ENCODE measurements at places on chromosomes 11 and 22.

DNA sequence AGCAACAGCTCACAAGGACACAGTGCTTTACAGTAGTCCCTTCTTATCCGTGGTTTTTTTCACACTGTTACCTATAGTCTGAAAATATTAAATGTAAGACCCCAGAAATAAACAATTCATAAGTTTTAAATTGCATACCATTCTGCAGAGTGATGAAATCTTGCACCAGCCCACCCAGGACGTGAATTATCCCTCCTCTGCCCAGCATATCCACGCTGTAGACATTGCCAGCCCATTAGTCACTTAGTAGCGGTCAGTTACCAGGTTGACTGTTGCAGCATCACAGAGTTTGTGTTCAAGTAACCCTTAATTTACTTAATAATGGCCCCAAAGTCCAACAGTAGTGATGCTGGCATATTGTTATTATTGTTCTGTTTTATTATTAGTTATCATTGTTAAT lies 3.6 kb downstream of the CLTCL1 start:
- no peak for DNase-seq

- no peak for DNase-seq
Observed at GRCh38 chr22:37433786-37434185, 6.5 kb upstream of the ELFN2 start.

- DNase-seq = no peak
Observed at GRCh38 chr11:78791964-78792363, 217.3 kb upstream of the NARS2 start.

DNA sequence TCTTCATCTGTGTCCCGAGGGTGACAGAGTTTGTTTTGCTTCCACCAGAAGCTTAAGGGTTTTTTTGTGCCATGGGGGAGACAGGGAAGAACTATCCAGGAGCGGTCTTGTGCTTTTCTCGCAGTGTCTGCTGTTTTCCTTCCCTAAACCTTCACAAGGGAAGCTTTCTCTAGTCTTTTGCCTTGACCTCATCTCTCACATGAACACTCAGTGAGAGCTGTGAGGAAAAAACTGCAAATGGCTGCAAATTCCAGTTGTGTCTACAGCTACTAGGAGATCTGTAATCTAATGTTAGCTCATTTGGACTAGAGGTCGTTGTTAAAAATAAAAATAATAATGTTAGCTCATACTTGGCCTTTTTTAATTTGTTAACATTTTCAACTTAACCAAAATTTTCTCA lies 264.7 kb upstream of the SESN3 start:
- DNase-seq = no peak

DNA sequence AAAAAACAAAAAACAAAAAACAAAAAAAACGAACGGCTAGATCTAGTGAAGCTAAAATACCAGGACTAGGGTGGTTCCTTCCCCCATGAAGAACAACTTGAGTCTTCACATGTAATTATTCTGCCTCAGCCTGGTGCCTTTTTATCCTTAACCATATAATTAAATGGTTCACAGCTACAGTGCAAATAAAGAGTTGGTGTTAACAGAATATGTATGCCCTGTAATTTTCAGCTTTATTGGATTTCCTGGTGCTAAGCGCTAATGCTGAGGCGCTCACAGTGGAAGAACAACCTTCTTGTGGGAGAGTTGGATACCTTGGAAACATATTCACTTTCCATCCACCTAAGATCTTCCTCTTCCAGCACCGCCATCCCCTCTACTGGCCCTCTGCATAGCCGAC lies 158.5 kb upstream of the SORL1-AS1 start:
- DNase-seq = no peak

GRCh38 chr11:44835296-44835695 lies 108.5 kb downstream of the TSPAN18 start:
- no peak for DNase-seq

DNA sequence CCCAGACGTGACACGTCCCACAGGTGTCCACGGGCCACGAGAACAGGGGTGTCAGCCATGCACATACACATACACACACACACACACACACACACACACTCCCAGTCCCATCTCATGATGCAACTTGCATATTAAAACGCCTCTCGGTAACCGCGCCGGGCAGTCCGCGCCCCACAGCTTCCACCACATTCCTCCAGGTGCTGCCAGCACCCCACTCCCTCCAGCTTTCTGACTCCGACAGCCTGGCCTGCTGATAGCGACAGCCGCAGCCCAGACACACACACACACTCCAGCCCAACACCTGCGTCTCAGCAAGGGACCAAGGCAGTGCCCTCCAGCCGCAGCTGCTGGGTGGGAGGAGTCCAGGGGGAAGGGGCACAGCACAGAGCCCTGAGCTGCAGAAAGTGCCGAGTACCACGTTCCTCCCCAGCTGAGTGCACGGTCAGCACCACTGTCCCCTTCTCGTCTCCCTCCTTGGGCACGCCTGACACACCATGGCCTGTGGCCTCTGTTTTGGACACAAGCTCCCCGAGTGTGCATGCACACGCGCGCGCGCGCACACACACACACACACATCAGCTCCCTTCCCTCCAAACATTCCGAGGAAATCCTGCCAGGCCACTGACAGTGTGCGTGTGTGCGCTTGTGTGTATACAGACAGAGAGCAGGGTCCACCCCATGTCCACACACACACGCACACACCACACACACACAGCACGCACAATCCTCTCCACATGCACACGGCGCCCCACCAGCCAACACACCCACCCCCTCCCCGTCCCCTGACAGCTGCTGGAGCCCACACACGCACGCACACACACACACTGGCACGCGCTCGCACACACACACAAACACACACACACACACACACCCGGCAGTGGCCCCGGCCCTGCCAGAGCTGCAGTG lies 1.2 kb downstream of the ELFN2 start:
- no peak for DNase-seq

DNA sequence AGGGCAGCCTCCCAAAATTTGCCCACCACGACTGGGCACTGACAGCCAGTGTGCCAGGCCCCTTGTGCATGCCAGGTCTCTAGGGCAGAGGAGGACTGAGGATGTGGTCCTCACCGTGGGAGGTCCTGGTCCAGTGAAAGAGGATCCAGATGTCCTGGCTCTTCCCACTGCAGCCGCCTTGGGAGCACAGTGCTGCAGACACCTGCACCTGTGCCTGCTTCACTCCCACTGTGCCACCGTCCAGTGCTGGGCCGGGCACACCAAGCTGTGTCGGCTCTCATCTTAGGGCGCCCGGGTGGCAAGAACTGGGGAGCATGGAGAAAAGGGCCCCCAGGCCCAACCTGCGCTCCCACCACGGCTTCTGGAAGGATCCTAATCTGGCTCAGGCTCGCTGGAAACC lies 1147.1 kb downstream of the BRD1 start:
- no peak for DNase-seq

DNA sequence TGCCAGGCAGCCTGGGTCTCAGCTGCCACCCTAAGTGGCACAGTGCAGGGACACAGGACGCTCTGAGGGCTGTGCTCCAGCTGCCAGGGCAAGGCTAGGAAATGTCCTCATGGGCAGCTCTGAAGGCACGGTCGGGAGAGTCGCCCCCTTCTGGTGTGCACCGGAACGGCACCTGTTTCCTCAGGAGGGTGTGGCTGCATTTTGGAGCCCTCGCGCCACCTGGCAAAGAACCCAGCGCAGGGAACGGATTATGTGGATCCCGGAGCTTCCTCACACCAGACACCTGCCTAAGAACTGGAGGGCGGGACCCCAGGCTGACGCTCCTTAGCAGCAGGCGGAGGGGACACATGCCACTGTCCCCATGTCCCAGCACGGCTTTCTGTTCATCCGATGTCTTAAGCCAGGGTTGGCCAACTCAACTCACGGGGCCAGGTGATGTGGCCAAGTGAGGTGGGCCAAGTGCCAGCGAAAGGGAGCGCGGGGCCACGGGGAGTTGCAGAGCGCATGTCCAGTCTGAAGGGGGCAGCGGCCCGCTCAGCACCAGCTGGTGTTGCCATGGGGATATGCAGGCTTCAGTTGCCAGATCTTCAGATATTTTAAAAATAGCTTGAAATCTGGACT lies 5.1 kb upstream of the SLC22A8 start:
- DNase-seq = no peak

DNA sequence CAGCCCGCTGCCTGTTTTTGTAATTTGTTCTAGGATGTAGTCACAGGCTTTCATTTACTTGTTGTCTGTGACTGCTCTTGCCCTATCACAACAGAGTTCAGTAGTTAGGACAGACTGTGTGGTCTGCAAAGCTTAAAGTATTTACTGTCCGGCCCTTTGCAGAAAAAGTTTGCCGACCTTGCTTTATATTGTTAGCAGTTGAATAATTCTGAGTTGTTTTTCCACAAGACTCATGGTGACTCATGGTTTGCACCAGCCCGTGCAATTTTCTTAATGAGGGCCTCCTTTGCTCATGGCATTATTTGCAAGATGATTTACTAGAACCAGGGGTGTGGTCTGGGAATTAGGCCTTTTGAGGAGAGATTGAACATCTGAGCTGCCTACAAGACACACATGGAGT lies 110.6 kb downstream of the SCN3B start:
- no peak for DNase-seq

DNA sequence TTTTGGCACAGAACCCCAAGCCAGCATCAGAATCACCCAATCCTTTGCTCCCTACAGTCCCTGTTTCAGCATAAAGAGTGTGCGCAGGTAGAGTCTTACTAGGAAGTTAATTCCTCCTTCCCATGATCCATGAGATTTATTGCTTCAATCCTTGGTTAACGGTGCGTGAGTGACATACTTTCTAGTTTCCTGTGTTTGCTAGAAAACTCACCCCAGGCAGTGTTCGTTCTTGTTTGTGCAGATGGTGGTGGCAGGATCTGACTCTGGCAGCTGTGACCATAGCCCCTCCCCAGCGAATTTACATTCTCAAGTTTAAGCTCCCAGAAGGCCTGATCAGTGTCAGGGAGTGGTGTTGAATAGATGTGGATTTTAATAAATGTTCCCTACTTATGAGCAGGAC lies 106.7 kb upstream of the CCT8L2 start:
- no peak for DNase-seq

DNA sequence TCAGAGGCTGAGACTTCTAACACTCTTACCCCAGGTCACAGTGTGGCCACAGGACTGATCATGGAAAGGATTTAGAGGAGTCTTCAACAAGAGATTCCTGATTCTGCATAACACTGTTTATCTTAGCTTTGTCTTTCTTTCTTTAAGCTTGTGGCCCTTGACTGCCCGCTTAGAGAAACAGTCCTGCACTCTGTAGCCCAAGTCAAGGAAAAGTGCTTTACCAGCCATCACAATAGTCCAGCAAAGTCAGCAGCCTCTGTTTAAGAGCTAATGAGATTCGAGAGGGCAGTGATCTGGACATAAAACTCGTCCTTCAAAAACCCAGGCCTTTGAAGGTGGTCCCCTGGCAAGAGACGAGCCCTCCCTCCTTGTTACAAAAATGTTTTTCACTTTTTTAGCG lies 30.0 kb downstream of the PRDM10 start:
- no peak for DNase-seq

DNA sequence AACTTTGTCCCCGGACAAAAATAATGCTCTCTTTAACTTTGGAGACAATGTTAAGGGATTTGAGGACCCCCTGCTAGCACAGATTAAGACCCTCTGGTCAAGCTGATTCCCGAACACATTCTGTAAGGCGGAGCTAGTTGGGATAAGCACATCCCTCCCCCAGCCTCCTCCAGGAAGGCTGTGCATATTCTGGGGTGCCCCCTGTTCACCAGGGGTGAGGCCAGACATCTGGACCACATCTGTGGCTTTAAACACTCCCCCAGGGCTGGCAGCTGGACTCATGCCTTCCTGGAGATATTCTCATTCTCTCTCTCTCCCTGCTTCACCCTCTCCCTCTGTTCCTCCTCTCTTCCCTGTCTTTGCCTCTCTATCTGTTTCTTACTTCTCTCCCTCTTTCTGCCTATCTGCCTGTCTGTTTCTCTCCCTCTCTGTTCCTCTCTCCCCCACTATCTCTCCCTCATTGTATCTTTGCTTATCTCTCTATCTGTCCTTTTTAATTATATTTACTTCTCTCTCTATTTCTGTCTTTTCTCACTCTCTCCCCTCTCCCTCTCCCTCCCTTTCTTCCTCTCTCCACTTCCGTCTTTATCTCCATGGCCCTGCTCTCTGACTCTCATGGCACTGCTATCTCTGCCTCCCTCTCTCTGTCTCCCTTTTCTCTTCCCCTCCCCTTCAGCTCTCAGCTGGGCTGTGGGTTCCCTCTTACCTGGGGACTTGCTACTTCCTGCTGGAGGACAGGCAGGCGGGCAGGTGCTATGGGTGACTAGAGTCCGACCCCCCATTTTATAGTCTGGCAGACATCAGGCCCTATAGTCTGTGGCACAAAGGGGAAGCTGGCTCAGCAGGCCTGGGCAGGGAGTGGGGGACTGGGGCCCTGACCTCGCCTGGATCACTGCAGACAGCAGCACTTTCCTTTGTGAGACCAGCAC lies at the start of gene CRYBB1:
Gene CRYBB1, minus strand, starts transcription at position 757 of the 929 bp plus-strand sequence. CDS start 1,708 bp downstream, outside the sequence.
- DNase-seq = no peak

GRCh38 chr11:130370845-130371590 lies 56.3 kb upstream of the ZBTB44 start:
- DNase-seq = no peak

DNA sequence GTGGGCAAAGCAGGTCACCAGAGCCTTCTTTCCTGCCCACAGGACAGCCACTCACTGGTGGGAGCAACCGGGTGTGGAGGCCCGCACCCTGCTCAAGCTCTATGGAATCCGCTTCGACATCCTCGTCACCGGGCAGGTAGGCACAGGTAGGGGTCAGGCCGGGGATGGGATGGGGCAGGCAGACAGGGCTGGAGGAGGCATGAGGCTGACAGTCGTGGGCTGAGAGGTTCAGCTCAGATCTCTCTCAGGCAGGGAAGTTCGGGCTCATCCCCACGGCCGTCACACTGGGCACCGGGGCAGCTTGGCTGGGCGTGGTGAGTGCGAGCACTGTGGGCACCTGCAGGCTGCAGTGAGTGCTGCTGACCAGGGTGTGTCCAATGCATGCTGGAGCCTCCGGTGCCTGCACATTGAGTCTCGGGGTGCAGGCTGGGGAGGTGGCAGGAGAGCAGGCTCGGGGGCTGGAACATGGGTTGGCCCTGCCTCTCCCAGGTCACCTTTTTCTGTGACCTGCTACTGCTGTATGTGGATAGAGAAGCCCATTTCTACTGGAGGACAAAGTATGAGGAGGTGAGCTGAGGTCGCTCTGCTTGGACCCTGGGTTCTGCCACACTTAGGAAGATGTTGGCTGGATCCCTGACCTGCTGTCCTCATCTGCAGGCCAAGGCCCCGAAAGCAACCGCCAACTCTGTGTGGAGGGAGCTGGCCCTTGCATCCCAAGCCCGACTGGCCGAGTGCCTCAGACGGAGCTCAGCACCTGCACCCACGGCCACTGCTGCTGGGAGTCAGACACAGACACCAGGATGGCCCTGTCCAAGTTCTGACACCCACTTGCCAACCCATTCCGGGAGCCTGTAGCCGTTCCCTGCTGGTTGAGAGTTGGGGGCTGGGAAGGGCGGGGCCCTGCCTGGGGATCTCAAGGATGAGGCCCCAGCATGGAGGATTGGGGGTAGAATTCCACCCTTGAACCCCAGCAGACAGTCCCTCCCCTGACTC lies 6.3 kb downstream of the SLC7A4 start:
- DNase-seq = no peak

DNA sequence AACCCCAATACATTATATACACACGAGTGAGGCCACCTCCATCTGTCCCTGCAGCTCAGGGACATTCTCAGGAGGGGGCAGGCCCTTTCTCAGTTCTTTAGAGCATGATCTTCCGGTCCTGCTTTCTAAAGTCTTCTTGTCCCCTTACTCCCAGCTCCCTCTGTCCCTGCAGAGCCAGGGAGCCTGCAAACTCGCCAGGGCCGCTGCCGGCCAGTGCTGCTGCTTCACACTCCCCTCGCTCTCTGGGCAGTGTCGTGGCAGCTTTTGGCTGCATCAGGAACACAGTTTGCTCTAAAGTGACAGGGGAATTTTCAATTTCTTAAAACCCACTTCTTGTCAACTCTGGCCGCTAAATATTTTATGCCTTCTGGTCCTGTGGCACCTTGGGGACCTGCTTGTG lies 130.1 kb upstream of the NARS2 start:
- no peak for DNase-seq
